GOT3 (cell line): ENCODE measurements at places on chromosomes 3 and 15.

- no peak for DNase-seq
Observed at GRCh38 chr15:83164771-83165404, 42.7 kb downstream of the HDGFL3 start.

- no peak for DNase-seq
Observed at GRCh38 chr15:78244101-78244500, 9.7 kb upstream of the ACSBG1 start.

DNA sequence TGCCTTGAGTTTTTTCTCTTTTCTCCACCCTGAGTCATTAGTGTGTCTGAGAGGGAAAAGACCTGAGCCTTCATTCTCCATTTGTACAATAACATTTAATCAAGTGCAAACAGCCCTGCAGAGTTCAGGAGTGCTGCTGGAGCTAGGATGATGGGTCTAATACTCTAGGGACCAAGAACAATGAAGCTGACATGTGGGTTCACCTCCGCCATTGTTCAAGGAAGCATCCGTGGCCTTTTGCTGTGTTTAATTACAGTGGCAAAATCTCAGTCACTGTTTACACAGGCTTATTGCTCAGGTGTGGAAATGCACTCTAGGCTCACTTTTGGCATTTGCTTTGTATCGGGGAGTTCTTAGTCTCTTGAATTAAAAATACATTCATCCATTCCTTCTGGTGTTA, 259.6 kb downstream of the LRTM1 start:
- DNase-seq, result no peak

DNA sequence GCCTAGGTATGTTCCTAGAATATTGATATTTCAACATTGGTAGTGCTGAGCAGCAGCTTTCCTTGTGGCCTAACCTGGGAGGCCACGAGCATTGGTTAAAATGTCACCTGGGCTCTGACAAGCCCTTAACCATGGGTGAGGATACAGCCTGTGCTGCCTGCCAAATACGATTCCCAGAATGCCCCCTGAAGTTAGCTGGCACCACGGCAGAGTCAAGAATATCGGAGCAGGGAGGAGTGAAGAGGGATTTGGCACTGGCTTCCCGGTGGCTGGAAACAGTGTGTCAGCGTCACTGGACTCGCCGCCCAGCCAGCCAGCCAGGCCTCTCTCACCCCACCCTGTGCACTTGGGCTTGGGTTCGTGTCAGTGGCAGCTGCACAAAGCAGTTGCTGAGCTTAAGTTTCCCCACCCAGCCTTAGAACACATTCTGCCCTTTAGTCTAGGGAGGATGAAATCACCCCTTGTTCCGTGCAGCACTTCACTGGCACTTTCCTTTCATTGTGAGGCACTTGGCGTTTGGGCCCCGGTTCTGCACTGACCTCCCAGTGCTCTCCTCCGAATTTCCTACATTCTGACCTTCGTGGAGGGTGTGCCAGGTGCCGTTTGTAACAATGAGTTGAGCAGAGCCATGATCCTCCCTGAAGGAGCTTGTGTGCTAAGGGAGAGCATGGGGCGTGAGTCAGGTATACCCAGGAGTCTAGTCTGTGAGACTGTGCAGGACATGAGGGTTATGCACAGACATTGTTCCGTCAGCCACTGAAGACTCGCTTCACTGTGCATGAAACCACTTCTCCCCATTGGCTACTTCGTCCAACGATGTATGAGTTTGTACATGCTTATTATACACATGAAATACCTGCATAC, 152.8 kb upstream of the BHLHE40 start:
- DNase-seq, result no peak

DNA sequence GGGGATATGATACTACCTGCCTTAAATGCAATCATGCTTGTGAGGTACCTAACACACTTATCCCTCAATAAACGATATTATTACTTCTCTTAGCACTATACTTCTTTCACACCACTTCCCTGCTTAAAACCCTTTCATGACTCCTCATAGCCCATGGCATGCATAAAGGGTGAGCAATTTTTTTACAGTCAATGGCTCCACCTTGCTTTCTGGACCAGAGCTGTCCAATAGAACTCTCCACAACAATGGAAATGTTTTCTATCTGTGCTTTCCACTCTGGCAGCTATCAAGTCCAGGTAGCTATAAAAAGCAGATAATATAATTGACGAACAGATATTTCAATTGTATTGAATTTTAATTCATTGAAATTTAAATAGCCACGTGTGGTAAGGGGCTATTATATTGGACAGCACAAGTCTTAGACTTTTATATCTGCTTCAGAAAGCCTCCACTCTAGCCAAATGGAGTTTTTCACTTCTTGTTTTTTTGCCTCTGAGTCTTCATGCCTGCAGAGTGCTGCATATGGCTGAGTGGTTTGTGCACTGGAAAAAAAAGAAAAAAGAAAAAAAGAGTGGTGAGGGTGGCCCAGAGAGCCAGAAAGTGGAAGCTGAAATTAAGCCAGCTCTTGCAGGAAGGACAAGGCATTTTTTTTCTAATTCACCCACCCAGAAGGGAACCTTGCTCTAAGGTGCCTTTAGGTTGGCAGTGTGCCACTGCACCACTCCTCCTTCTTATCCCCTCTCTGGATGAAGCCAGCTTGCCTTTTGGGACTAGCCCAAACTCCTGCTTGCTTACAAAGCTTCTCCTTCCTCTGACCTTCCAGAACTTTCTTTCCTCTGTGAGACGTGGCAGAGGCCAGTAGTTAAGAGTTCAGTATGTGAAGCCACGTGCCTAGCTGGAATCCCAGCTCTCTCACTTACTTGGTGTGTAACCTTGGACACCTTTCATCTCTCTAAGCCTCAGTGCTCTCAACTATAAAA, 239.0 kb upstream of the LRTM1 start:
- no peak for DNase-seq

DNA sequence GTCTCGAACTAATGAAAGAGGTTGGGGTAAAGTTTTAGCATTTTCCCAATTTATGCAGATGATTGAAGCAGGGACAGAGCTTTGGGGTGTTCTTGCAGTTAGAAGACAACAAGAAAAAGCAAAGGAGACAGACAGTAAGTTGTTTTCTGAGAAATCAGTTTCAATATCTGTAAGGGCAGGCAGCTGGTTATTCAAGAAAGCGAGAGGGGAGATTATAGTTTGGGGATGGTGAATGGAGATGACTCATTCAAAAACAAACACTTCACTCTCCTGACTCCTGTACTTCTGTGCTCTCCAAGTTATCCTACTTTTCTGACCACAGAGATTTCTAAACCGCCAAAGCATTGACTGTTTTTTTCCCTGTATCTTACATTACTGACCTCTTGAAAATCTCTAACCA, 352.0 kb downstream of the GAP43 start:
- DNase-seq, result no peak

GRCh38 chr15:92143765-92144164, 249.9 kb upstream of the ST8SIA2 start:
- no peak for DNase-seq

DNA sequence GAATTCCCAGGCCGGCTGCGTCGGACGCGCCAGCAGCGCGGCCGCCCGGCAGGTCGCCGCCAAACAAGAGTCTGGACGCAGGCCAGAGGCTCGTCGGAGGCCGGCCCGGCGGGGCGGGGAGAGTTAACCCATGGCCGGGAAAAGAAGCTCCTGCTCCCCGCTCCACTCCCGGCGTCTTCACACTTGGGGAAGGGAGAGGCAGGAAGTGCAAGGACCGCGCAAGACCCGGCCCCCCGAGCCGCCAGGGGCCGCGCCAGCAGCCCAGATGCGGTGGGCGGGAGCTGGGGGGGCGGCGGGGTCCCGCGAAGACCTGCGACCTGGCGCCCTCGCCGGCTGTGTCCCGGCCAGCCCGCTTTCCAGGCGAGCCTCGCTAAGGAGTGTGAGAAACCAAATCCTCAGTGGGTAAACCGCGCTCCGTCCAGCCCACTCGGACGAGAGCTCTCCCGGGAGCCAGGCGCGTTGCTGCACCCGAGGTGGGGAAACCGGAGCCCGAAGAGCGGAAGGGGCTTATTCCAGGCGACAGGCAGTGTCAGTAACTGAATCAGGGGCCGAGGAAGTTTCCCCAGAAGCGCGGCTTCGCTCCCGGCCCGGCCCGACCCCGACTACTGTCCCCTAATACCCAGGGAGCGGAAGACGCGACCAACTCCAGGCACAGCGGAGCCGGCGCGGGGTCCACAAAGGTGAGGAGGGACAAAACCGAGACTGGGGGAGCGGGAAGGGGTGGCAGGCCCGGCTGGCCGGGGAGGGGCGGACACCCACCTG, 721 bp downstream of the ADAMTS7 start:
- no peak for DNase-seq

DNA sequence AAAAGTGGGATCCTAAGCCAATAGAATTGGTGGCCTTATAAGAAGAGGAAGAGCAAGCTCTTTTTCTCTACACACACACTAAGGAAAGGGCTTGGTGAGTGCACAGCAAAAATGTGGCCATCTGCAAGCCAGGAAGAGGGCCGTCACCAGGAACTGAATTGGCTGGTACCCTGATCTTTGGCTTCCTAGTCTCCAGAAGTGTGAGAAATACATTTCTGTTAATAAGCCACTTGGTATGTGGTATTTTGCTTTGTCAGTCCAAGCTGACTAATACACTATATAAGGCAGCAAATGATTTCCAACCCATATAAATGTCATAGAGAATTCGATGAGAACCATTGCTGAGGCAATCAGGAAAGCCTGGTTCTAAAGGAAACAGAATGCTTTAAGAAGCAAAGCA, 816.3 kb upstream of the SEMA6D start:
- no peak for DNase-seq

DNA sequence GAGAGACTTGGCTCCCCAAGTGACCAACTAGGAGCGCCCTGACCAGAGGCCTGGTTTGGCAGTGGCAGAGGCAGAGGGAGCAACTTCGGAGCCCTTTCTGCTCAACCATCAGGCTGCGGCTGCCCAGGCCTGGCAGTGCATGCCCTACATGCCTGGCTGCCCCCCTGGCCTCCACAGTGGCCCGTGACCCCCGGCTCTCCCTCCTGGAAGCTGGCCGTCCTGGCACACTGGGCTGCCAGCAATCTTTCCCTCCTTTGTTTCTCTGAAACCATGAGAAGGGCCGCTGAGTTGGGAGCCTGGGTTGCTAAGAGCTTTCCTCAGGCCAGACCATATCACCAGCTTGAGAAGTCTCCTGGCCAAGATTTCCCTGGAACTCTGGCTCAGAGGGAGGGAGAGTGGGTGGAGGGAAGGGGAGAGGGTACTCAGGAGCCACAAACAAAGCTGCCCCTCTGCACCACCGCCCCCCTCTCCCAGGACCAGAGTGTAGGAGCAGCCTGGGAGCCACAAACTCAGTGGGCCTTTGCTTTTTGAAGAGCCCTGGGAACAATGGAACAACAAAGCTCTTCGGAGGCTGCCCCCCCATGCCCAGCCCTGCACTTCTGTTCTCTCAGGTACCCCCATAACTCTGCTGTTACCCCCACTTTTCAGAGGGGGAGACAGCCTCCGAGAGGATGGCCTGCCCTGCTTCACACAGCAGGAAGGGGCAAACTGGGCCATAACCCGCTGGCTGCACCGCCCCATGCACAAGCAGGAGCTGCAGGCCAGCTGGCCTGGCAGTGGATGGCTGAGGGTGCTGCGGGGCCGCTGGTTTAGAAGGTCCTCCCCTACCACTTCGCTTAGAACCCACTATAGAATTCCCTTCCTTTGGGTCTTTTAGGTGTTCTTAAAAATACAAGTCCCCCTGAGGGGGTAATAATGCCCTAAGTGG, 11.3 kb downstream of the CORO2B start:
- no peak for DNase-seq

- no peak for DNase-seq
Observed at GRCh38 chr15:63669074-63669473, 71.9 kb downstream of the FBXL22 start.

GRCh38 chr3:111979434-111980038, 710 bp downstream of the ABHD10 start:
- DNase-seq, result no peak

- DNase-seq, result no peak
Observed at GRCh38 chr3:133273346-133273745, 126.5 kb upstream of the BFSP2 start.

- no peak for DNase-seq
Observed at GRCh38 chr3:59607656-59608055, 557.8 kb upstream of the CFAP20DC start.

DNA sequence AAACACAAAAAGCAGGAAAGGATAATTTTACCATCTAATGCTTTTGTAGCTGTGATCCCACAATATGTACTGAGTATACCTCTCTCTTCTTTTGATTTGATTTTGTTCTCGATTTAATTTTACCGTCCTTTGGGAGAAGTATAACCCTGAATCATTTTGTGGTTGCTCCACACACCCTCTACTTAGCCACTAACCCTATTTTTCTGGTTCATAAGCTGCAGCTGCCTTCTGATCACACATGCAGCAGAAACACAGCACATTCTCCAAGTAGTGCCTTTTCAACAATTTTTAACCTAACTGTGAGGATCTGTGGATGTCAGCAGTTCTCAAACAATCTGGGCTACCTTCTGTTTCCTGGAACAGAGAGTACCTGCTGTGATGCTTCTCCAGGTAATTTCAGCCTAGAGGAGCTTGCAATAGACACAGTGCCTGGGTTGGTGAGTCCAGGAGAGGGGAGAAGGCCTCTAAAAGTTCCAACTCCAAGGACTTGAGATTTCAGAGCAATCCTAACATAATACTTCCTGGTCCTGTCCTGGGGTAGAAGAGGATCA, 40.3 kb downstream of the HGD start:
- no peak for DNase-seq

DNA sequence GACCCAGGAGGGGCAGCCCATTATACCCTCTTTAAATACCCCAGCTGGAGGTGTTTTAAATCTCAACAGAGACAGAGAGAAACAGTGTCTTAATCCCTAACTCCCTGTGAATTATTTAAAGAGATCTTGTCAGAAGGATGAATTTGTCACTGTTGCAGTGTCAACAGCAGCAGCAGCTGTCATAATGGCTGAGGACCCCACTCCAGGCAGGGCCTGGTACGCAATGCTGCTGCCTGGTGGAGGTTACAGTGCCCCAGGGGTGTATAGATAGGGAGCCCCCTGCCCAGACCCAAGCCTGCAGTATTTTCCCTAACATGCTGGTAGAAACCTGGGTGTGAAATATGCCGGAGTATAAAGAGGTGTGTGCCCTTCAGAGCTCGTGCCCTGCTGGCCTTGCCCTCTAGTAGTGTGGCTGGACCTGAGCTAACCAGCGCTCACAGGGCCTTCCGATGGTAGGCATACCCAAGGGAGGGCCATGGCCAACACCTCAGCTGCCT, 143.0 kb downstream of the EPHB1 start:
- no peak for DNase-seq

GRCh38 chr3:197397838-197398237, 99.4 kb upstream of the DLG1 start:
- no peak for DNase-seq

- no peak for DNase-seq
Observed at GRCh38 chr3:55541456-55541855, 54.4 kb upstream of the WNT5A start.

- no peak for DNase-seq
Observed at GRCh38 chr3:52128118-52128683, 26.0 kb downstream of the POC1A start.
